ENCODE measurements at places on chromosomes 3 and 15. TPM values are rescaled to one million over a fixed set of nuclear protein-coding genes. Genes with fewer than 3 reads are reported as not detected.

The CDHR4 gene
- total RNA-seq, result not detected

The SLC28A2 gene
- total RNA-seq, result not detected

The PARP6 gene
- total RNA-seq, result 71.2 TPM

The JAGN1 gene
- total RNA-seq, result 27.7 TPM

The CHST2 gene
- total RNA-seq, result 1.2 TPM

The BSN gene
- 0.03 TPM for total RNA-seq

The CYP8B1 gene
- total RNA-seq, result not detected

The VILL gene
- 24.1 TPM for total RNA-seq

The GNL3 gene
- total RNA-seq, result 72.0 TPM

The MYL3 gene
- not detected for total RNA-seq

The IL17RD gene
- total RNA-seq, result not detected

The BCL2A1 gene
- total RNA-seq, result 28.3 TPM

The CHRFAM7A gene
- total RNA-seq, result not detected

The AQP9 gene
- not detected for total RNA-seq

The LMAN1L gene
- total RNA-seq, result 0.38 TPM

The ACTC1 gene
- total RNA-seq, result not detected

The SPATA12 gene
- total RNA-seq, result not detected

The CRTC3 gene
- 101 TPM for total RNA-seq

The ARL6 gene
- 4.7 TPM for total RNA-seq

The CILP gene
- not detected for total RNA-seq

The SLC2A2 gene
- not detected for total RNA-seq

The ALG3 gene
- 37.9 TPM for total RNA-seq

The CLRN1 gene
- total RNA-seq, result not detected

All from activated naive CD4-positive, alpha-beta T cell treated with anti-CD3 and anti-CD28 coated beads, Interleukin-2, amount 10 ng/mL, durations not matched to agents 5 hours and 36 hours (primary cell).